SK-N-SH treated with all-trans-retinoic acid at 6 μM for 48 hours (cell line): ENCODE measurements at places on chromosomes 2 and 18.

DNA sequence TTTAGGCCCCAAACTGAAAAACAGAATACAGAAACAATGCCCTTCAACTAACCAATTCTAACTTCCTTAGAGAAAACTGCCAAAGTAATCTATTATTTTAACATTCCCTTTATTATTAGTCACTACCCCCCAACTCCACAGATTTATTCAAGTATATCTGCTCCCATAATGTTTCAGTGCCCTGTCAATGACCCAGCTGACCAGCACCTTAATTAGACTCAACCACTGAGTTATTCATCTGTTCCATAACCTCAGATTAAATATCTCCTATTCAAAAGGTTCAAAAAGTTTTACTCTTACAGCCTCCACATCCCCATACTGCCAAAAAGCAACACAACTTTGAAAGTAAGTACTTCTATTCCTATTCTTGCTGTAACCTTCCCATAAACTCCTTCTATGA lies 202.4 kb downstream of the EXOC6B start:
- no peak for ATAC-seq

GRCh38 chr2:186036862-186037449 lies 298.4 kb downstream of the FSIP2 start:
- no peak for ATAC-seq

DNA sequence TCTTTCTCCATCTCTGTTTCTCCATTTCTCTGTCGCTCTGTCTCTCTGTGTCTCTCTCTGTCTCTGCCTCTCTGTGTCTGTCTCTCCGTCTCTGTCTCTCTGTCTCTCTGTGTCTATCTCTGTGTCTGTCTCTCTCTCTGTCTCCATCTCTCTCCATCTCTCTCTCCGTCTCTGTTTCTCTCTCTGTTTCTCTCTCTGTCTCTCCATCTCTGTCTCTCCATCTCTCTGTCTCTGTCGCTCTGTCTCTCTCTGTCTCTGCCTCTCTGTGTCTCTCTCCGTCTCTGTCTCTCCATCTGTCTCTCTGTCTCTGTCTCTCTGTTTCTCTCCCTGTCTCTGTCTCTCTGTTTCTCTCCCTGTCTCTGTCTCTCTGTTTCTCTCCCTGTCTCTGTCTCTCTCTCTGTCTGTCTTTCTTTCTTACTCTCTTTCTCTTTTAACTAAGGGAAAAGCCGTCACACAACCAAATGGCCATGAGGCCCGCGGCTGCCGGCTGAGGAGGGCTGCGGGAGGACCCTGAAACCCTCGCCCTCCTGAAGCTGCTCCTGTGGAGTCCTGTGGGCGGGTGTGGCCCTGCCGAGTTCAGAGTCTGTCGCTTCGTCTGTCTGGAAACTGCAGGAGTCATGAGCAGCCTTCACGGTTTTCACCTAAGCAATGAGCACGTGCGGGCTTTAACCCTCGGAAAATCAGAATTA lies 29.3 kb downstream of the NFATC1 start:
- ATAC-seq = peak; percentile 13; the same call in 2 of the 3 replicates

DNA sequence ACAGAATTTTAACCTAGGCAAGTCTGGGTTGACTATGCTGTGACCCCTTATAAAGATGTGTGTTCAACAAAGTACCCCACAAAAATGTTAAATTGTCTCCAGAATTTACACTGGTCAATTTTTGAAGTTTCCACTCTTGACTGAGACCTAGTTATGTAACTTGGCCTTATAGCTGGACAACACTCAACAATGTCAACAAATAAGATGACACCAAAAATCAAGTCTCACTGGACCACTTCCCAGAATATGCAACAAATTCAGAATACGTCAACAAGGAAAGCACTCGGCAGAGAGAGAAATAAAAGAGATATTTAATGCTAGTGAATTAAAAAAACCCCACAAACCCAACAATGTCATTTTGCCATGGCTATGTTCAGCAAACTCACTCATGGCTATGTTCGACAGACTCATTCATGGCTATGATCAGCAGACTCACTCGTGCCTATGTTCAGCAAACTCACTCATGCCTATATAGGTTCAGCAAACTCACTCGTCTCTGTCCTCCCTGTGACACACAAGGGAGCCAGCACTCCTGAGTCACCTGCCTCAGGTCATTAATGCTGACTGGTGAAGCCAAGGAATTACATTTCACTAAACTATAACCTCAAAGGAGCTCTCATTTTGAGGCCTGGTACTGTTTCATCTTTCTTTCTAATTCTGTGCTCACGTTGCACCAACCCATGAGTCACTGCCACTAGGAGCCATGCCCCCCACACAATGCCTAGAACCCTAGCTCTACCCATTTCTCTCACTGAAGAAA lies 72.7 kb downstream of the PTPN2 start:
- no peak for ATAC-seq

- ATAC-seq = no peak
Measured at GRCh38 chr2:46824611-46825010, 91.0 kb downstream of the MCFD2 start.

DNA sequence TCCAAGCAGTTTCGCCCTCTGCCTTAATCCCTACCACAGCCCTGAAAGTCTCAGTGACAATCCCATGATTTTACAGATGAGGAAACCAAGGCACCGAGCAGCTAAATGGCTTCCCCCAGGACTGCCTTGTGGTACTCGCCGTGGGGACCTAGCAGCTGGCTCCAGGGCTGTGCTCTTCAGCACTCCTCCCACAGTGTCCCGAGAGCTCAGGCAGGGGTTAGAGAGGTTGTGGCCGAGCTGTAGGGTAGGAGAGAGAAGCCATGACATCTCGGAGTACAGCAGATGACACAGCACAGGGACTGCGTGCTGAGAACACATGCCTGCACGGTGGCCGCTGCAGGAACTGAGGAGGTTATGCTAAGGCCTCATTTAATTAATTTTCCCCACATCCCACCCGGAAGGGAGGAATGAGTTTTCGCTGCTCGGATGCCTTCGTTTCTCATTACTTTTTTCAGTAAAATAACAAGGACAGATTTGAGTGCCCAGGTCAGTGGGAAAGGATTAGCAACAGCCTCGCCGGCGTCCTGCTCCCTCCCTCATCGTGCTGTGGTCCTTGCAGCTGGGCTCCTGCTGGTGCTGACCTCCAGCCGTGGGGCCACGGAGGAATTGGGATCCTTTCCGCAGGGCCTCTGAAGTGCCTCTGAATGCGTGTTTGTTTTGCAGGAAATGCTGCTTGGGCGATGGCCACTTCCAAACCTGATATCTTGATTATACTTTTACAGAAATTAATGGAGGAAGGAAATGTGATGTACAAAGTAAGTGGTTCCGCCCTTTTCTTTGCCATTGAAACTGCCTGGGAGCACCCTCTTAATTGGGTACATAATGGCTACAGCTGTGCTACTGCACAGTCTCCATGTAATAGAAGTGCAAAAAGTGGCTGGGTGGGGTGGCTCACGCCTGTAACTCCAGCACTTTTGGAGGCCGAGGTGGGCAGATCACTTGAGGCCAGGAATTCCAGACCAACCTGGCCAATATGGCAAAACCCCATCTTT lies 61.2 kb downstream of the WDSUB1 start:
- no peak for ATAC-seq

DNA sequence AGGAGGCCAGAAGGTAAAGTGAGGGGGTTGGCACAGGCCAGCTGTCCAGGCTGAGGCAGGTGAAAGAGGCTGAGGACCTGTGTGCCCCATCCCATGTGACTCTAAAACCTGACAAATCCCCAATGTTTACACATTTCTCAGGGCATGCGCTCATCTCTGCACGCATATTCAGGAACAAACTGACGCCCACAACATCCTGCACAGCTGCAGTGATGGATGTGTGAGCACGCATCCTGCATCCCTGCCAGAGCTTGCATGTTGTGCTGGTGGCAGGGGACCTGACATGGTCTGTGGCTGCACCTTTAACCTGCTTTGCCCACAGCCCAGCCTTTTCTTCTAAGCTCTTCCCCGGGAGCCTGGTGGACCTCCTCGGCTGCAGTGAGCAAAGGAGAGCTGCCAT lies 83.1 kb downstream of the FBXO15 start:
- no peak for ATAC-seq

DNA sequence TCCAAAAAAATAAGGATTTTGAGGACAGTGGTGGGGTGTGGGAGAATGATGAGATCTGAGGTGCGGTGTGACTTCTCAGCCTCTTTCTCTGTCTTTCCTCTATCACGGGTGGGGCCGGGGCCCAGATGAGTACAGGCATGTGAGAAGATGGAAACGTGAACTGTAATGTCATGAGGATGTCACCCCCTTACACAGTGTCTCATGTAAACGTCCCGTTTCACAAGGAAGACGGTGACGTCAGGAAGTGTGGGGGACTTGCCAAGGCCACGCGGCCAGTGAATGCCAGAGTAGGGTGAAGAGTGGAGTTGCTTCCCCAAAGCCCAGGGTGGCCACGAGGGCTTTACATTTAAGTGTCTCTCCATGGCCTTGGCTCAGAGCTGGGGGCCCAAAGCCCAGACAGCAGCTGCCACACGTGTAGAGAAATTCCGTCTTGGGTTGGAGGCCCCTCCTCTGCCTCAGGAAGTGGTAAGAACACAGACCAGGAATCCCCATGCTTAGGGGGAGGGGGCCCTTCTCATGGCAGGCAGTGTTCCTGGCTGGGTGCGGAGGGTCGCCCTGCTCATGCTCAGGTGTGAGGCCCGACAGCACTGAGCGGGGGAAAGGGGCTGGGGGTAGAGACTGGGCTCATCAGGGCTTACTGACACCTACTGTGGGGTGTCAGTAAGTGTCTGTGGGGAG lies 80.9 kb upstream of the SMAD7 start:
- ATAC-seq = no peak

- no peak for ATAC-seq
Measured at GRCh38 chr2:157329524-157329923, 3.9 kb upstream of the ERMN start.

GRCh38 chr2:234145511-234145910 lies 95.0 kb downstream of the SPP2 start:
- ATAC-seq = no peak

- ATAC-seq = peak; percentile 26; the same call in 2 of the 3 replicates
Measured at GRCh38 chr2:33406622-33407021, 69.8 kb upstream of the RASGRP3 start.

DNA sequence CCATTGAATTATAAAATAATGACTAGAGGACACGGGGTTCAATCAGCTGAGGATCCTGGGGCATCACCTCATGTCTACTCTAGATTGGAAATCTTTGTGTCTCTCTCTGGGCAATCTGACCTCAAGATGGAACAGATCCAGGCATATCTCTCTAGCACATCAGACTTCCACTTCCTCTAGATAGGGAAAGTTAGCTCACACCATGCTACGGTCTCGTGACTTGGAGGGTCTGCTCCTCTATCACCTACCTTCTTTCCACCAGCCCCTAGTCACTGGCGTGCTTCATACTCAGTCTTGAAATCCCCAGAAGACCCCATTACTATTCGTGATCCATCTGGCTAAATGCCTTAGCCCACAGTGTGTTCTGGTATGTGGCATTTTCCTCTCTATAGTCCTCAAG lies 148.8 kb downstream of the ANKRD44 start:
- ATAC-seq = no peak

GRCh38 chr2:96408616-96409015 lies 73.0 kb downstream of the NCAPH start:
- no peak for ATAC-seq

DNA sequence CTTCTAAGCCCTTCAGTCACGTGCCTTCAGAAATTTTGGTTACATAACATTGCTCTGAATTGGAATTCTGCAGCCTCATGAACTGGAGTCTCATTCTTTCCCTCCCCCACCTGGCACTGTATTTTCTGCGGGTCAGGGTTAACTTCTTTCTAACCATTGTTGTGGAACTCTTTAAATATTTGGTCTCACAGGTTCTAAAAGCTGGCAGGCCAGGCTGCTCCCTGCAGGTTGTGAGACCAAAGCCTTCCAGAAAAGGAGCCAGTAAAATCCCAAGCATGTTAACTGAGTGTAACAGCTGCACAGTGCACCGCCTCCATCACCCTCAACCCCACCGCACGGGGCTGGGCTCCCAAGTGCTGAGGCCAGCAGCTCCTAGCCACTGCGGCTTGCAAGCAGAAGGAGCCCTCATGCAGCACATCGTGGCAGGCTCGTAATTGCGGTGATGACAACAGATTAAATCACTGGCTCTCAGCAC lies 174.1 kb upstream of the ALPP start:
- no peak for ATAC-seq

DNA sequence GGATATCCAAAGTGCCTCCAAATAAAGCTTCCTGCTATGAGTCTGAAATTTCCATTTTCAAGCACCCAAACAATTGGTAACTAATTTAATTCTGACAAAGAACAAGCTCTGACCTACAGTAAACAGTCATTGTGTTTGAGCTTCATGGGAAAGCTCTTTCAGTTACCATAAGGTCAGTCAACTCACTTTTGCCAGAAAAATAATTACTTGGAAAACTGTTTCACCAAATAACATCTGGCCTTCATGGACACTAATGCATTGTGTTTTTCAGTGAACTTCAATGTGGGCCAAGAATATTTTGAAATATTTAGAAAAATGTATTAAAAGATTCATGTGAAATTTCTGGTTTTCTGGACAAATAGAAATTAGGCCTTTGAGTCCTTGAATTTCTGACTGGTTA lies 369.9 kb downstream of the GALR1 start:
- no peak for ATAC-seq

DNA sequence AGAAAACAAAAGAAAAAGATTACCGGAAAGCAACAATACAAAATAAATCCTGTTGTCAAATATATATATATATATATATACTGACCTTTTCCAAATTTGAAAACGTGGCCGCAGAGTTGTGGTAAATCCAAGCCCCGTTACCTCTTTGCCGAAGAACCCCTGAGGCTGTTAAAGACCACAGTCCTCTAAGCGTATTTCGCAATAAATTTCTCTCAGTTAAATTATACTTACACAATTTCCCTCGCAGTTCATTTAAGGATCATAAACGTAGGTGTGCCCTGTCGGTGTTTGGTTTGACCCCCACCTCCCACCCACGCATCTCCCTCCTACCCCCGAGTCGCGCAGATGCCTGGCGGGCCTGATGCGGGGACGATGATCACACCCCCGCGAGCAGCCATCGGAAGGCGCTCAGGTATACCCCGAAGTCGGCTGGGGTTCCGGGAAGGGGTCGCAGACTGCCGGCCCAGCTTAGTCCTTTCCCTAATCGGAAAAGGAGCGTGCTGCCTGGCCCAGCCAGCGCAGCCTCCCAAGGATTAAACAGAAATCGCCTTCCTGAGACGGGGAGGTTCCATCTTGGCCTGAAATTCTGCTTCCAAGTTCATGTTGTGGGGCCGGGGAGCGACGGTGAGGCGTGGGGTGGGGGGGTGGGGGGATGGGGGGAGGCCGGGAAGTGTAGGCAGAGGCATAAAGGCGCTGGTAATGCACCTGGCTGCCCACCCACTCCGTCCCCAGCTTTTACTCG lies 2.9 kb upstream of the MEIS1 start:
- no peak for ATAC-seq

DNA sequence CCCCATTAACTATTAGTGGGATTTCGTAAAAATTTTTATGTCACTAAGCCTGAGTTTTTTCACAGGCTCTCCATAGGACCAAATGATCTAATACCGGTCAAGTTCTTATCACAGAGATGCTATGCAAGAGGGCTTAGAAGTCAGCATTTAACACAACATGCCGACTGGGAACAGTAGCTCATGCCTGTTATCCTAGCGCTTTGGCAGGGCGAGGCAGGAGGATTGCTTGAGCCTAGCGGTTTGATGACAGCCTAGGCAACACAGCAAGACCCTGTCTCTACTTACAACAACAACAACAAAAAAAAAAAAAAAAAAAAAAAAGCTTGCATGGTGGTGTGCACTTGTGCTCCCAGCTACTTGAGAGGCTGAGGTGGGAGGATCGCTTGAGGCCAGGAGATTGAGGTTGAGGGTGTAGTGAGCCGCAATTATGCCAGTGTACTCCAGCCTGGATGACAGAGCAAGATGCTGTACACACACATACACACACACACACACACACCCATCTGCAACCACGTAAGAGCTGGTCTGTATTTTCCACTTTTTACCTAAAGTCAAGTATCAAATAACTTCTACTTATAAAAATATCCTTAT lies 67.6 kb upstream of the FAM124B start:
- ATAC-seq = no peak
